ENCODE measurements at places on chromosomes 7 and 10. TPM values are rescaled to one million over a fixed set of nuclear protein-coding genes. Genes with fewer than 3 reads are reported as not detected.

GRCh38 chr10:63711361-63711760 lies 190.2 kb downstream of the REEP3 start:
- no peaks in the 10 kb centered on the region for H3K27me3 ChIP-seq
- no peak overlapping the region for H3K27ac ChIP-seq
- peaks cover 19% of the 10 kb centered on the region for H3K4me1 ChIP-seq
- no peak for DNase-seq
- H3K4me3 ChIP-seq: no peak overlapping the region

GRCh38 chr7:134856091-134856490 lies 76.7 kb downstream of the CALD1 start:
- no peaks in the 10 kb centered on the region for H3K36me3 ChIP-seq
- no peak for DNase-seq
- no peaks in the 10 kb centered on the region for H3K4me1 ChIP-seq
- H3K4me3 ChIP-seq: no peak overlapping the region
- no peaks in the 10 kb centered on the region for H3K27me3 ChIP-seq
- H3K27ac ChIP-seq: no peak overlapping the region

DNA sequence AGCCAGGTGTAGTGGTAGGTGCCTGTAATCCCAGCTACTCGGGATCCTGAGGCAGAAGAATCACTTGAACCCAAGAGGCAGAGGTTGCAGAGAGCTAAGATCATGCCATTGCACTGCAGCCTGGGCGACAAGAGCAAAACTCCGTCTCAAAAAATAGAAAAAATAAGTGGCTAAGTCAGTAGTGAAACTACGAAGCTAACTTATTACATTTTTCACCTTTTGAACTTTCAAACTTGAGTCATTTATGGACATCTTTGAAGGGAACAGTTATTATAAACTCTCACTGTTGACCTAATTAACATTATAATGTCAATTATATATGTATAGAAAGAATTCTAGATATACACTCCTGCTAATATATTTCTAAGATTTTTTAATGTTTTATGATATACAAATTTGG lies 541.5 kb upstream of the C7orf33 start:
- H3K27me3 ChIP-seq: no peaks in the 10 kb centered on the region
- H3K36me3 ChIP-seq: no peaks in the 10 kb centered on the region
- no peak overlapping the region for H3K4me3 ChIP-seq
- no peak for DNase-seq

- DNase-seq: no peak
- no peak overlapping the region for H3K4me3 ChIP-seq
- no peak overlapping the region for H3K27ac ChIP-seq
- H3K4me1 ChIP-seq: no peaks in the 10 kb centered on the region
Measured at GRCh38 chr10:109959259-109960145, 36.2 kb upstream of the XPNPEP1 start.

DNA sequence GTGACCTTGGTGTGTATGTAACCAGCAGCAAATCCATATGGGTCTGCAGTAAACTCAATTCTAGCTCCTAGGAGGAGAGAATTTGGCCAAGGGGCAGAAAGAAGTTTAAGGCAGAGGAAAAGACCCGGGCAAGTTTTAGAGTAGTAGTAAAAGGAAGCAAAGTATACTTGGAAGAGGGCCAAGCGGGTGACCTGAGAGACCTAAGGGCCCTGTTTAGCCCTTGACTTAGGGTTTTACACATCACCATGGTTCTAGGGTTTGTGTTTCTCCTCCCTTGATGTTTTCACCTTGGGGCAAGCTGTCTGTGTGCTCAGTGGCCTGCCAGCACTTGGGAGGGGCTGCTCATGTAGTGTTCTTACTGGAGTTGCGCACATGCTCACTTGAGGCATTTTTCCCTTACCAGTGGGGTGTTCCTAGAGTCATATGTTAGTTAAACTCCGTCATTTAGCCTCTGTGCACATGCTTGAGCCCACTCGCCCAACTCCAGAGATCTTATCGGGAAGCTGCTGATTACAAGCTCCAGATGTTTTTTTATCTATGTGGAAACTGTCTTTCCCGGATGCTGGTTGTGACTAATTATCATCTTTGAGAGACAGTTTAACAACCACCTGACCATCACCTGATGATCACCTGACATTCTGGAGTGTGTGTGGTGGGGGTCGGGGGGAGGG lies 137.6 kb upstream of the PRSS1 start:
- H3K4me3 ChIP-seq: no peak overlapping the region
- H3K27ac ChIP-seq: no peak overlapping the region
- peaks cover 13% of the 10 kb centered on the region for H3K27me3 ChIP-seq
- H3K4me1 ChIP-seq: no peaks in the 10 kb centered on the region
- DNase-seq: no peak

GRCh38 chr10:75538144-75538543 lies 106.7 kb downstream of the LRMDA start:
- H3K4me3 ChIP-seq: no peak overlapping the region
- H3K27me3 ChIP-seq: no peaks in the 10 kb centered on the region
- no peak overlapping the region for H3K27ac ChIP-seq
- no peaks in the 10 kb centered on the region for H3K36me3 ChIP-seq
- no peaks in the 10 kb centered on the region for H3K4me1 ChIP-seq

GRCh38 chr7:21023841-21024484 lies 237.3 kb upstream of the SP8 start:
- no peaks in the 10 kb centered on the region for H3K4me1 ChIP-seq
- no peaks in the 10 kb centered on the region for H3K36me3 ChIP-seq
- H3K27ac ChIP-seq: no peak overlapping the region
- DNase-seq: no peak
- H3K4me3 ChIP-seq: no peak overlapping the region

DNA sequence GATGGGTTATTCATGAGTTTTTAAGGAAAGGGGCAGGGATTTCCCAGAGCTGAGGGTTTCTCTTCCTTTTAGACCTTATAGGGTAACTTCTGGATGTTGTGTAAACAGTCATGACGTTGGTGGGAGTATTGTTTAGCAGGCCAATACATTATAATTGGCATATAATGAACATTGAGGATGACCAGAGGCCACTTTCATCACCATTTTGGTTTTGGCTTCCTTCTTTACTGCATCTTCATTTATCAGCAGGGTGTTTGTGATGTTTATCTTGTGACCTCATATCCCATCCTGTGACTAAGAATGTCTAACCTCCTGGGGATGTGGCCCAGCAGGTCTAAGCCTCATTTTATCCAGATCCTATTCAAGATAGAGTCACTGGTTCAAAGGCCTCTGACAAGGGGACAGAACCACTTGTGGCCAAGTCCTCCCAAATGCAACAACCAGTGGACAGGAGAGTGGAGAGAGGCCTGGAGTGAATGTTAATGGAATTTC lies 77.3 kb upstream of the RPA3 start:
- no peaks in the 10 kb centered on the region for H3K27me3 ChIP-seq
- peaks cover 26% of the 10 kb centered on the region for H3K36me3 ChIP-seq
- peaks cover 20% of the 10 kb centered on the region for H3K4me1 ChIP-seq
- peak overlapping the region; percentile 91 for H3K27ac ChIP-seq
- no peak overlapping the region for H3K4me3 ChIP-seq

DNA sequence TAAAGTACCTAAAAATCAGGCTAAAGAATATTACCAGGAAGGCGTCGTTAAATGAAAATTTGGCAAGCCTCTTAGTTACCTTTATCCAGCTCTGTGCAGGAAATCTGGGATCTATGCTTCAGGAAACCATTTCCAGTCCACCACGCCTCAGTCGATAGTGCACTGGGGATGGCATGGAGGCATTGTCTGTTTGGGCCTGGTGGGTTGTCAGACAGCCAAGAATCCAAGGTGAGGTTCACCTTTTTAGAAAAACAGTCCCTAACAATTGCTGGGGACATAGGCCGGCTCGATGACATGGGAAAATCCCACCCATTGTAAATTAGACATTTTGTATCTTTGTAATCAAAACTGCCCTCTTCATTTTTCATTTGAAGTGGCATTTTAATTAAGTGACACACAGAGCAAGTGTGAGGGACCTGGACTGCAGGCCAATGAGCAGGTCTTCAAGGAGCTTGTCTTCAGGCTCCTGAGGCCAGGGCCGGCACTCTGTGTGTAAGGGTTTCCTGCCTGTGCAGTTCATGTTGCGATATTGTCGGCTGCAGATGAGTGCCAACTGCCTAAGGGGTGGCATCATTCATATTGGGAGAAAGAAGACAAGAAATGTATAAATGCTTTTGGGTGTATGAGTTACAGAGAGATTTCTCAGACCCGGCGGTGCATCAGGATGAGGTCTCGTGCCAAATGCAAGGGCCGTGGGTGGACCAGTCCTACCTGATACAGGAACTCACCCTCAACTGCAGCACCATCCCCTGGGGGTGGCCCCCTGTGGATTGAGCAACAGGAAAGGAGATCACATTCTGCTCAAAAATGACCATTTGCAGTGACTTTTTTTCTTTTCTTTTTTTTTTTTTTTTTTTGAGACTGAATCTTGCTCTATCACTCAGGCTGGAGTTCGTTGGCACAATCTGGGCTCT lies 80.8 kb downstream of the PTPRE start:
- H3K4me3 ChIP-seq: no peak overlapping the region
- DNase-seq: no peak
- no peaks in the 10 kb centered on the region for H3K36me3 ChIP-seq
- peaks cover 12% of the 10 kb centered on the region for H3K4me1 ChIP-seq

DNA sequence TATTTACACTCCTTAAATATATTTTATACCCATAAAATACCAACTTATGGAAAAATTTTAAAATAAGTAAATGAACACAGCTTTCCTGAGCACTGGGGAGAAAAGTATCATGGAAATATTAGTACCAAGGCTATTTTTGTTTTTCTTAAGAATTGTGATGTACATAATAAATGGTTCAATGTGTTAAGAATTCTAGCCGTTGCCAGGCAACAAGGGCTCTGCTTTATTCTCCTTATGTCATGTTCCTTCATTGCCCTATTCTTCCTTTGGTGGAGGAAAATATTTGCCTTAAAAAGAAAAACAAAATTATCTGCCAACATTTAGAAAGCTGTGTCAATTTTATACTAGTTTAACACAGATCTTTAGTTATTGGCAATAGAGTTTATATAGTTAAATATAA lies 2.6 kb upstream of the ZPBP start:
- H3K4me1 ChIP-seq: peaks cover 16% of the 10 kb centered on the region
- no peaks in the 10 kb centered on the region for H3K27me3 ChIP-seq
- DNase-seq: no peak
- no peak overlapping the region for H3K4me3 ChIP-seq
- H3K27ac ChIP-seq: no peak overlapping the region

GRCh38 chr7:35695987-35696386 lies 1.1 kb upstream of the HERPUD2 start:
- peaks cover 48% of the 10 kb centered on the region for H3K4me1 ChIP-seq
- peak overlapping the region; percentile 93 for H3K4me3 ChIP-seq
- DNase-seq: no peak
- H3K27ac ChIP-seq: peak overlapping the region; percentile 98
- H3K27me3 ChIP-seq: no peaks in the 10 kb centered on the region
- H3K36me3 ChIP-seq: peaks cover 8% of the 10 kb centered on the region

DNA sequence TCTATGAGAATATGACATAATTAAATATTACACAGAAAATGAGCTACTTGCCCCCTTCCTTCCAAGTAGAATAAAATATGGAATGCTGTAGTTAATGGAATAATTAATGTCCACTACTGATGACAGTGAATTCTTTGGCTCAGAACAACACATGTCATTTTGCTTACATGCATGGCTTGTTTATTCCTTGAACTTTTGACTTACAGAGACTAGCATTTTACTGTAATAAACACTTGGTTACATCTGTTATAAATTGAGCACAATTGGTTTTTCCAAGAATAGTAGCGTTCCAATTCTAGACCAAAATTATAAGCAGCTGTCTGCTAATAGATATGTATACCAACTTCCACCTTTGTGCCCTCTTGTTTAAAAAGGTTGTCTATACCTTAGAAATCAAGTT lies 286.7 kb downstream of the OTUD1 start:
- H3K27ac ChIP-seq: no peak overlapping the region
- H3K27me3 ChIP-seq: no peaks in the 10 kb centered on the region
- no peak for DNase-seq
- H3K4me1 ChIP-seq: no peaks in the 10 kb centered on the region
- no peak overlapping the region for H3K4me3 ChIP-seq

DNA sequence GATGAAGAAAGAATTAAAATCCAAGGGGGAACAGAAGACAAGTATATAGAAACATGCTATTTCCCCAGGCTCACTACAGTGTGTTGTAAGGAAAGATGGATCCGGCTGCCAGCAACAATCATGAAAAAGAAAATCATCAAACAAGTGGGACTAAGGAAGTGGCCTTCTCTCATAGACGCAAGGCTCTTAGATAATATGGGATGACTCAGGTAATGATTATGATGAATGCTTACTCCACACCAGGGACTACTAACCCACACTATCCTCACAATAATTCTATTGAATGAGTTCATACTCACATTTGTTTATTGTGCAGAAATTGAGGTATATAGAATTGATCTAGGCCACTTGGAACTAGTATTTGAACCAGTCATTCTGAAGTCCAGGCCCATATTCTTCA lies 111.2 kb upstream of the BET1 start:
- H3K4me1 ChIP-seq: no peaks in the 10 kb centered on the region
- no peak for DNase-seq
- H3K36me3 ChIP-seq: no peaks in the 10 kb centered on the region

- no peak overlapping the region for H3K27ac ChIP-seq
- H3K27me3 ChIP-seq: no peaks in the 10 kb centered on the region
- H3K36me3 ChIP-seq: no peaks in the 10 kb centered on the region
- DNase-seq: no peak
Measured at GRCh38 chr7:101898106-101898505, 80.7 kb downstream of the CUX1 start.

CDK1 gene
- polyA plus RNA-seq: not detected

NODAL gene
- polyA plus RNA-seq: not detected

TCF7L2 gene
- polyA plus RNA-seq: not detected

Data from naive B cell (primary cell).